GM23248 (cell line): ENCODE measurements at places on chromosomes 7 and 10.

DNA sequence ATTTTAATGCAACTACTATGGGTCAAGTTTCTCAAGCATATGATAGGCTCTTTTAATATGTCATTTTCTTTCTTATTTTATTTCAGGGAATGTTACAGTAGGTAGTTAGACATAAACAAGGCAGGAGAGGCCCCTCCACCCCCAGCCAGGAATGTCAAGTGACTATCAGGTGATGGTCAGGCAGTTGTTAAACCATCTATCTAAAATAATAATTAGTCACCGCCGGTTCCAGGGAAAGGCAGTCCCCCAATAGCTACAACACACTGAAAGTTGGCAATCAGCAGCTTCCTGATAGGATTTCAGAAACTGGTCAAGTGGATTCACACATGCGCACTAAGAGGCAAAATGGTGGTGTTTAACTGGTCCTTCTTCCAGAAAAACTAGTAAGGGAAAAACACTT, 9.3 kb downstream of the OLAH start:
- H3K27ac ChIP-seq, result no peak overlapping the region
- H3K4me1 ChIP-seq, result no peaks in the 10 kb centered on the region
- no peak overlapping the region for H3K4me3 ChIP-seq
- no peak for DNase-seq
- 0 out of 2 replicates have a peak, but pooled peaks cover 4% of the 10 kb centered on the region for H3K27me3 ChIP-seq

- peak; percentile 59 for DNase-seq
- no peak overlapping the region for H3K27ac ChIP-seq
- peaks cover 10% of the 10 kb centered on the region for H3K27me3 ChIP-seq
- peak overlapping the region; percentile 66 for H3K4me3 ChIP-seq
These were observed 7.0 kb upstream of the EVX1 start for GRCh38 chr7:27235387-27236311.

GRCh38 chr7:106493041-106493731, 167.8 kb downstream of the CCDC71L start:
- no peak for DNase-seq
- no peak overlapping the region for H3K27ac ChIP-seq
- H3K36me3 ChIP-seq, result no peaks in the 10 kb centered on the region
- no peaks in the 10 kb centered on the region for H3K27me3 ChIP-seq

DNA sequence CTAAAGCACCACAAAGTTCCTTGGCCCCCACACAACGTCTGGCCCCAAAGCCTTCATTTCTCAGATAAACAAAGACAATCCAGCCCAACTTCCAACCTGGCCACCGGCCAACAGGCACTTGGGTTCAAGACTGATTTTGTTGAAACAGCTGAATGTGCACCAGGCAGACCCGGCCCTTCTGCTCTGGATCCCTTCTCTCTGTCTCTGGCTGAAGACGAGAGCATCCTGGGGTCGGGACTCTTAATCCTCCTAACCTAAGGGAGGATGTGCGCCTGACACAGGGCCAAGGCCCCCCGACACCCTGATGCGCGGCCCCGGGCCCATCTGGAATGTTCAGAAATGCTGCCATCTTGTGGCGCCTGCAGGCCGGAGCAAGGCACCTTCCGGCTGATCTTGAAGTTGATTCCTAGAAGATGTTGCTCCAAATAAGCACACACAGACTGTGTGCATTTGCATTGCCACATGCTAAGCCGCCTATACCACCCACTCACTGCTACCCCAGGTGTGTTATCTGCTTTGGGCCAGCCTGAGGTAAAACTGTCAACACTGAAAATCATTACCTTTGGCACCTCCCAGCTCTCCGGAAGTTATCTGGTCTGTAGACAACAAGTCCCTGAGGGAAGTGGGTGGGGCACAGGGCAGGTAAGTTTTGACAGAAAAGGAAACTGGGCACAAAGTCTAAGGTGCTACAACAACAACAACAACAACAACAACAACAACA, 98.4 kb upstream of the HABP2 start:
- peak; percentile 66 for DNase-seq
- no peaks in the 10 kb centered on the region for H3K36me3 ChIP-seq
- peaks cover 10% of the 10 kb centered on the region; the same call in 1 of the 2 replicates for H3K27me3 ChIP-seq
- no peak overlapping the region for H3K27ac ChIP-seq

DNA sequence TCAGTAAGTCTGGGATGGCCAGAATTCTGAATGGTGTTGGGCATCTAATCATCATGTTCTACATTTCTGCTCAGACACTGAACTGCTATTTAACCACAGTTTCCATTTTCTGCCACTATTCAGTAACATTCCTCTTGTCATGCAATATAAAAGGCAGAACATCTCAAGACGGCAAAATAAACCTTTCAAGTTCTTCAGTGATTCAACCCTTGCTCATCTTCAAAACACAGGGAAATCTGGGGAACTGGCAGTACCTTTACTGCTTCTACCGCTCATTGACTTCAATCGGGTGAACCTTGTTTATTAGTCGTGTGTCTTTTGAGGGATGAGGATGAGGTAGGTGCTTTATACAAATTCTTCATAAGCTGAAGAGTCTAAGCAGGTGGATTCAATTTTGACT, 184.7 kb upstream of the ANK3 start:
- H3K4me1 ChIP-seq, result peaks cover 6% of the 10 kb centered on the region; the same call in 1 of the 2 replicates
- DNase-seq, result no peak
- H3K27me3 ChIP-seq, result no peaks in the 10 kb centered on the region
- H3K27ac ChIP-seq, result no peak overlapping the region

DNA sequence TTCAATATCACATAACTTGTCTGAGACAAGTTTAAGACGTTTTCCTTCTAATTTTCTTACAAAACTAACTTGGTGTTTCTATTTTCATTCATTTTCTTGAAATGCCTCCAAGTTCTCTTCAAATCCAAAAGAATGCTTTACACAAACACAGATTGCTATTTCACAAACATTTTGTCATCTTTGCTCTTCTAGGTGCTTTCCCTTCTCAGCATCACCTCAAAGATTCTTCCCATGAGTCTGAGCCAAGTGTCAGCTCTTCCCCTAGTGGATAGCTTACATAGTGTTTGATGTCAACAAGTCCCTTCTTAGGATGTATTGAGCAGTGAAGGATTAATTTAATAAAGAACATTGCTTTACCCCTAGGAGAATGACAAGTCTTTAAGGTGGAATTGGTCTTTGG, 38.1 kb upstream of the SEMA3A start:
- no peak overlapping the region for H3K4me3 ChIP-seq
- H3K27ac ChIP-seq, result peak overlapping the region; percentile 14
- no peaks in the 10 kb centered on the region for H3K27me3 ChIP-seq
